ENCODE measurements at places on chromosomes 2 and 18.

DNA sequence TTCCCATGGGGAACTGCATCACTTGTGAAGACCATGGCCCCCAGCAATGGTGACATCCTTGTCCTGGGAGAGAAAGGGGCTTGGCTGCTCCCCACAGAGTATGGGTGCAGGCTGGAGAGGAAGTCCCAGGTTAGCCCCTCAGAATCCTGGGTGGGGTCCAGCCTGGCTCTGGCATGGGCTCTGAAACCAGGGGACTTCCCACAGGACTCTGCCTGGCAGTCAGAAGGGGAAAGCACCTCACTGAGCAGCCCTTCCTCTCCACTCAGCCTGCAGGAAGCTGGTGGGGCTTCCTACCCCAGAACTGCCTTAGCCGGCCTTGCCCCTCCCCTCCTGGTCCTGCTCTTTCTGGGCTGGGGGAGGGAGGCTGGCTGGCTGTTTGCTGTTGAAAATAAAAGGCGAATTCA lies 3.7 kb downstream of the NEURL3 start:
- DNase-seq: peak; percentile 40

- DNase-seq: no peak
Observed at GRCh38 chr2:20666005-20666303, 990 bp upstream of the GDF7 start.

DNA sequence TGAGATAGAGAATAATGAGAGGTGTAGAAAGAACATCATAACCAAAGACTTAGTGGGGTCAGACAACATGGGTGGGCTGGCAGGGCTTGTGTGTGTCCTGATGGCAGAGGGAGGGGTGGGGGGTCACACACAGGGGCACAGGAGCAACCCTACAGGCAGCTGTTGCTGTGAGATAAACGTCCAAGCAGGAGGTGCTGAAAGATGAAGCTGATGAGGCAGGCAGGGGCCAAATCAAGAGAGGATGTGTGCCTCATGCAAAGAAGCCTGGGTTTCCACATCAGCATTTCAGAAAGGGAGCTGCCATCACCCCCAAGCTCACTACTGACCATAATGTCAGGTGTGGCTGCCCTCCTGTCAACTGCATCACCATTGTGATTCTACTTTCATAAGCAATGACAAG lies 16.0 kb upstream of the SKA1 start:
- DNase-seq: no peak

- DNase-seq: no peak
Observed at GRCh38 chr2:232369126-232369951, 9.2 kb upstream of the ALPP start.

DNA sequence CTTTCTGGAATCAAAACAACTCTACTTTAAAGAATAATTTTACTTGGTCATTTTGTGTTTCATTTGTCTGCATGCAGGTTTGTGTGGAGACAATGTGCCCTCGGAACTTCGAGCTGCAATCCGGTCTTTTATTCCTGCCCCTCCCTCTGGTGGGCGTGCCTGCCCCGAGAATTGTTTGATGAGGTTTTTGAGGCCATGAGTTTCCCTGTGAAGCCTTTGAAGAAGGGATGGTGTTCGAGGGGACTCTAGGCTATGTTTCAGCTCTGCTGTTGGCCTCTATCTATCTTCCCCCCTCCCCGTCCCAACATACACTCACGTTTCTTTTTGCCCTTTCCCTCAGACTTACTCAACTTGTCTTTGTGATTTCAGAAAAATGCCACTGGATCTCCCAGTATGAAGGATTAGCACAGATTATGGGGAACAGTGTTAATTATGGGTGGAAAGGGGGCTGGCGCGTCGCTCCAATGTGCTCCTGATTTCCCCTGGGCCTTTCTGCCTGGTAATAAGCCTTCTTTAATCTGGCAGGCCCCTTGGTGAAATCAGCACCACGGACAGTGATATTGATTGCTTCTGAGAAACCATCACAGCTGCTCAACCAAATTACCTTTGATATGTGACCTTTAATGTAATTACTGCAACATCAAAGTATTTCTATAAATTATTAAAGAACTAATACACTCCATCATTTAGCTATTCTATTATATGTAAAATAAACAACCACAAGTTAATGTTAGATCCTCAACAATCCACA lies 82.2 kb downstream of the CELF4 start:
- DNase-seq: peak; percentile 15

DNA sequence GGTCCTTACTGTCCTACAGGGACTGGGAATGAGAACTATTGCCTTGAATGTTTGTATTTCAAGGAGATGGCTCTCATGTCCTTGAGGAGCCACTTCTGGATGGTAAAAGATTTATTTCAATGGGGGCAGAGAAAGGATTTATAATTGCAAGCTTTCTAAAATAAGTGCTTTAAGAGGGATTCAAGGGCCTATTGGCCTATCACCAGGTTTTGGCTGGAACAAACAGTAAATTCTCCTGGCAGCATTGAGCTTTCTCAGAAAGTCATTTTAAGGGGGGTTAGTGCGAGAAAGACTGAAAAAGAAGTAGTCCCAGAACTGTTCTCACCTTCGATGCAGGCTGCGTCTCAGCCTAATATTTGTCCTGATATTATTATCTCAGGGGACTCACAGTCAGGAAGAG lies 29.8 kb downstream of the DPP10 start:
- no peak for DNase-seq

- DNase-seq: no peak
Observed at GRCh38 chr18:23276451-23276850, 141.2 kb downstream of the CABLES1 start.
